ENCODE measurements at places on chromosomes 1 and 21.

DNA sequence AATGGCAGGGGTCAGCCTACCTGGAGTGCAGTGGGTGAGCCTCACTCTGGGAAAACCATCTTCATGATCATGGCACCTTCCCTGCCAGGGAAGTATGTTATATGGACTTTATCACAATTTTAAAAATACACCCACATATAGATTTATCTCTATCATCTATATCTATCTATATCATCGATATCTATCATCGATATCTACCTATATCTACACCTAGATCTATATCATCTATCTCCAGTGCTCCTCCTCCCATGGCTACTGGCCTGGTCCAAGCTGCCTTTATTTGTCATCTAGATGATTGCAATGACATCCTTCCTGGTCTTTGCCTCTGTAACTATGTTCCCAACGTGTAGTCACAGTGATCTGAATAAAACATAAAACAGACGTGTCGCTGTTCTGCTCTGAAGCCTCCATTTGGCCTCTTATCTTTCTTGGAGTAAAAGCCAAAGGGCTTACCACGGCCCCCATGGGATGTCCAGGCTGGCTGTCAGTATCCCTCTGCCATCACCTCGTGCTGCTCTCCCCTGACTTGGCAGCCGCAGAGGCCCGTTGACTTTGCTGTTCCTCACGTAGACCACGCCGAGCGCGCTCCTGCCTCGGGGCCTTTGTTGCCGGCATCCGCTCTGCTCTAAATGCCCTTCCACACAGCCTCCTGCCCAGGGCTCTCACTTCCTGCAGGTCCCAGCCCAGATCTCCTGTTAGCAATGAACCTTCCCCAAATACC lies 20.6 kb upstream of the KIF26B start:
- DNase-seq: no peak

DNA sequence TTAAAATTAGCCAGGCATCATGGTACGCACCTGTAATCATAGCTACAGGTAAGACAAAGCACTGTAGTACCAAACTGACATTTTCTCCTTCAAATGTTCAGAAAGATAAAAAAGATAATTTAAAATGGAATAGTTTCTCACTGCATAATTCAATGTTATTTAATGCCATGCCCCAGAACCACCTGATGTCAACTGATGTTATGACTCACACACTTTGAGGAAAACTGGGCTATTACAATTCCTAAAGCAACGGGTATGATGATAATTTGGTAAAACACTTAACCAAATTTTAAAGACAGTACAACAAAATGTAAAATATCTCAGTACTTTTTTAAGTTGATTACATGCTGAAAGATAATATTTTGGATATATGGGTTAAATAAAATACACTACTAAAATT lies 22.9 kb upstream of the PLEKHO1 start:
- no peak for DNase-seq

DNA sequence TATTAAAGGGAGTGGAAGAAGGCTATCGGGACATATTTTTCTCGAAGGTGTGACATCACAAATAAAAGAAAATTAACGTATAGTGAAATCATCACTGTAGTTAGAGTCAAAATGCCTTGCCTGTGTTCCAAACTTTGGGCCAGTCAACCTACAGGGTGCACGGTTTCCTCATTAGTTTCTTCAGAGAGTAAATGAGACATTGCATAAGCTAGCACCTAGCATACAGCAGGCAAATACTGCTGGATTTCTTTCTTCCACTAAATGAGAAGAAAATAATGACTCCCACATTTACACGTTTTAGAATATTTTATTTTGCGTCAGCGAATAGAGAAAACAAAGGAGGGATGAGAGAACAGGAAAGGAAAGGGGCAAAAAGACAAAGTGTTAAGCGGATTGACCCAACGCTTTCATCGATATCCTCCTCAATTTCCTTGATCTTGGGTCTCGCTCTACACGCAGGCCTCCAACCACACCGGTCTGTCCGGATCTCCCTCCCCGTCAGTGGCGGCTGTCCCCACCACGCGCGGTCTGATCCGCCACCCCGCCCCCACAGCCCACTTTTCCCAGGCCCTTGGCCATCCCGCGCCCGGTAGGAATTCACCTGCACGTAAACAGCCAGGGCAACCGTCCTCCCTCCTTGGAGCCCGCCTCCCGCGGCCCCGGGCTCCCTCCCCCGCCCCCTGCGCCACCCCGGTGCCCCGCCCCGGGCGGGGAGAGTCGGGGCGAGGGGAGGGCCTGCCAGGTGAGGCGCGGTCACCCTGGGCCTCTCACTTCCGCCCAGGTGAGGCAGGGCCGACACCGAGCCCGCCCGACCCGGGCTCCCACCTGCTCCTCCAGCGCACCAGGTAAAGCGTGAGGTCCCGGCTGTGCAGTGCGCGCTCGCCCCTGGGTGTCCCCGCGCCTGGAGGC lies at the start of gene PATJ:
PATJ (plus strand) TSS at position 770 of the 909 bp plus-strand sequence. CDS start 20,413 bp downstream, outside the sequence.
- no peak for DNase-seq

- DNase-seq: no peak
Measured at GRCh38 chr1:240905225-240905765, 293.3 kb upstream of the GREM2 start.
